ENCODE measurements at places on chromosomes 4 and X.
A peak's percentile ranks its signal among the peaks of the same experiment; 100 is the strongest.

- no peak for DNase-seq
Measured at GRCh38 chrX:115583496-115584004, 22.6 kb downstream of the PLS3 start.

GRCh38 chr4:131061734-131062133 is 1965.8 kb downstream of the C4orf33 start:
- no peak for DNase-seq

DNA sequence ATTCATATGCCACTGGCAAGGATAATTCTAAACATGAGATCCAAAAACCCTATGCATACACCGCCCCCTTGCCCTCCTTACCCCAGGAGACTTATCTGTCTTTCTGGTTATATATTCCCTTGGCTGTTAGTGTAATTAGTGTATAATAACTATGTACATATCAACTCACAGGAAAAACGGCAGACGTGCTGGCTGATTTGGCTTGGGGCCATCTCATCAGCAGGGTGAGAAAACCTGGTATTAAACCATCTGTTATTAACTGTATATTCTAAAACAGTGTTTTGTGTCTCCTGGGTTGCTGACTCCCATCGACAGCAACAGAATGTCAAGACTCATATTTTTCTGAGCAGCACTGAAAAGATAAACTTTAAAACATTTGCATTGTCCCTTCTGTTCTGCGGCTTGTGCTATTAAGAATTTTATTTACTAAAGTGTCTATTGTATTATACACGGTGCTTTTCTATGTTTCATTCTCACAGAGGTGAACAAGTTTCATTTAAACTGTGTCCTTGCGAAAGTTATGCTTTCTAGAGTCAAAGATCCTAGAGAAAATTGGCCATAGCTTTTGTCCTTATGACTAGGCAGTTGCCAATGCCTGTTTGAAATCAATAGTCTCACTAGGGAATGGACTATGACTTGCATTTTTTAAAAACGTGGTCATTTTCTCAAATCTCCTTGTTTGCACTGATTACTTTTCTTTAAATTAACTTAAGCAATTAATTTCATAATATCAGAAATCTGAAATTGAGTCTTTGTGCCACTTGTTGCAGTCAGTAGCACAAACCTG is 211.5 kb upstream of the MID1 start:
- no peak for DNase-seq

DNA sequence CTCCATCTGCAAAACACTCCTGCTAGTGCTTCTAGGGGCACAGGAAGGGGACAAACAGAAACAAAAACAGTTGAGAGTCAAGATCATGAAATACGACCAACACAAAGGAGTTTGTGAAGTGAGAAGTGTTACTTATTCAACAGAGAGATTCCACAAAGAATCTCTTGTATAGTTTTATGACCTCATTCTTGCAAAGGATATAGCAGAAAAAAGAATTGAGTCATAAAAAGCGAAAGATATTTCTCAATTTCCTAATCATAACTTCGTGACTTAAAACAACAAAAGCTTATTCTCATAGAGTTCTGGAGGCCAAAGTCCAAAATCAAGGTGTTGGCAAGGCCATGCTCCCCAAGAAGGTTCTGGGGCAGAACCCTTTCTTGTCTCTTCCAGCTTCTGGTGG is 40.7 kb downstream of the TIGD4 start:
- DNase-seq: no peak

- no peak for DNase-seq
Measured at GRCh38 chr4:19309378-19309777, 942.3 kb upstream of the SLIT2 start.

GRCh38 chr4:102319594-102319993 is 25.7 kb downstream of the SLC39A8 start:
- no peak for DNase-seq

- no peak for DNase-seq
Measured at GRCh38 chr4:3634281-3634857, 102.1 kb upstream of the LRPAP1 start.

GRCh38 chr4:3269991-3270611 is 21.1 kb downstream of the MSANTD1 start:
- DNase-seq: no peak

DNA sequence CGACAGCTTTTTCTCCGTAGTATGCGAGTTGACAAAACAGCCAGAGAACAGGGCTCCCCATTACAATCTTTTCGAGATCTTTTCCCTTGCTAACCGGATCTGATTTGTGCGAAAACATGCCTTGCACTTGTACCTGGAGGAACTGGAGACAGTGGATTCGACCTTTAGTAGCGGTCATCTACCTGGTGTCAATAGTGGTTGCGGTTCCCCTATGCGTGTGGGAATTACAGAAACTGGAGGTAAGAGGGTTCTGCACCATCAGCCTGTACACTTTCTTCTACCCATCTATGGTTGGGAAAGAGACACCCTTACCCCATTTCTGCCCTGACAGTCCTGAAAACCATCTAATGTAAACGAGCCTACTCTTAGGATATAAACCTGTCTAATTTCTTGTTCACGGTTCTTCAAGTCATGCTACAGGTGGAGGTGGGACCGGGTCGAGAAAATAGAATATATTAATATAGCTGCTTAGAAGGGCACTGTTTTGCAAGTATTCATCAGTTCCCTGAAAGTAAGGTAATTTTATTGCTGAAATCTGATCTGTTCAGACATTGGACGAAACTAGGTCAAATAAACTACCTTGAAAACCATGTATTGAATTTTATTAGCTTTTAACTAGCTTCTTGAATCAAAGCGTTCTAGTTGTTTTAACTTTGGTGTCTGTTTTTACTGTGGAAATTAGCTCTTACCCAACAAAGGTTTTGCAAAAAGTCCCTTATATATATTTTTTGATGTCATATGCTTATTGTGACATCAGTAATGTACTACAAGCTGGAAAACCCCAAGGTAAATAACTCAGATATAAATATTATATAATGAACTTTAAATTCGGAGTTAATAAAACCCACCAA is 869 bp downstream of the TMEM184C start:
- DNase-seq: no peak

GRCh38 chrX:109974906-109975655 is 27.8 kb upstream of the TMEM164 start:
- no peak for DNase-seq

- DNase-seq: no peak
Measured at GRCh38 chrX:21153503-21153902, 220.7 kb upstream of the CNKSR2 start.

DNA sequence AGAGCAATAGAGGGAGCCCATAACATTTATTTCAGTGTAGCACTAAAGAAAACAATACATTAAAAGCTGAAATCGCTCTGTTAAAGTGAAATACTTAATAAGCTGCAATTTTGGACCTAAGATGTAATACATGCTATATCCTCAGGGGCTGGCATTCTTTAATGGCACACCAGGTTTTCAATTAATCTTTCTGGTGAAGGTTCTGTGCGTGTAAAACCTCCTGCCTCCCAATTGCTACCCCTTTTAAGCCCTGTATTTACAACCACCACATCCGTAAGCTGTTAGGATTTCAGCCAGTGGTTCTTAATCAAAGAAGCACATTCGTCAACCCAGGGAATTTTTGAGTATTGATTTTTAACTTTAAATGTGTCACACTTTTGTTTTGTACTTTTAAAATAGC is 7.6 kb upstream of the COMMD8 start:
- DNase-seq: no peak

DNA sequence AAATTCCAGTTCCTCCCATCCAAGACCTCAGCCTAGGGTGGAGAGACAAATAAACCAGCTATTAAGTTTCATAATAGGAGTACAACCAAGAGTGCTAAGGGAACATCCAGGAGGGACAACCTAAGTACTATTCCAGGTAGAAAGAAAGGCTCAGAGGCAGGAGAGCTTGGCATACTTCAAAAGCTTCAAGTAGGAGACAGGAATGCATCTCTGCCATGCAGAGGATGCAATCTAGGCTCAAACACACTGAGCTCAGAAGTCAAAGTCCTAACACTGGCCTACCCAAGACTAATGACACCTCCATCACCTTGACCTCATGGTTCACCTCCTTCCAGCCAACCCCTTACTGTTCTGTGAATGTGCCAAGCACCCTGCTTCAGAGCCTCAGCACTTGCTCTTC is 8.1 kb downstream of the WDFY3 start:
- DNase-seq: no peak

- no peak for DNase-seq
Measured at GRCh38 chr4:108008721-108009120, 19.0 kb downstream of the HADH start.

- no peak for DNase-seq
Measured at GRCh38 chrX:39749728-39750127, 348.0 kb downstream of the BCOR start.

GRCh38 chr4:89619206-89619962 is 217.6 kb downstream of the SNCA start:
- DNase-seq: no peak

- peak; percentile 36 for DNase-seq
Measured at GRCh38 chrX:152632445-152633097, 5.1 kb upstream of the GABRQ start.

GRCh38 chrX:32847921-32848320 is 363.4 kb downstream of the DMD start:
- no peak for DNase-seq

- DNase-seq: no peak
Measured at GRCh38 chr4:72312032-72312650, 256.9 kb downstream of the ADAMTS3 start.

DNA sequence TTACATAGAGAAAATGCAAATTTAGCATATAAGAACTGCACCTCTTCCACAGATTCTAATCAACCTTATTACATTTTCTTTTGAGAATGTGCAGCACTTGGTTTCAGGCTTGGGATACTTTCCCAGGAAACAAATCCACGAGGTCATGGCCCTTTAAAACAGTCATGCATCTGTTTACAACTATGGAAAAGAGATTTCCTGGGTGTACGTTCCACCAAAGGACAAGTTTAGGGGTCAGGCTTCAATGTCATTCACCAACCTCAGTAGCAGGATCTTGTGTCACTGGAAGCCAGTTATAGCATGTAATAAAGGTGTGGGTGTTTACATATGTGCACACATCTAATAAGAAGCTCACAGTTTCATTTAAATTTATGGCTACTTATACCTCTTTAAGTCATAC is 30.7 kb downstream of the EREG start:
- no peak for DNase-seq

- DNase-seq: no peak
Measured at GRCh38 chrX:105695451-105695850, 126.9 kb upstream of the NRK start.

DNA sequence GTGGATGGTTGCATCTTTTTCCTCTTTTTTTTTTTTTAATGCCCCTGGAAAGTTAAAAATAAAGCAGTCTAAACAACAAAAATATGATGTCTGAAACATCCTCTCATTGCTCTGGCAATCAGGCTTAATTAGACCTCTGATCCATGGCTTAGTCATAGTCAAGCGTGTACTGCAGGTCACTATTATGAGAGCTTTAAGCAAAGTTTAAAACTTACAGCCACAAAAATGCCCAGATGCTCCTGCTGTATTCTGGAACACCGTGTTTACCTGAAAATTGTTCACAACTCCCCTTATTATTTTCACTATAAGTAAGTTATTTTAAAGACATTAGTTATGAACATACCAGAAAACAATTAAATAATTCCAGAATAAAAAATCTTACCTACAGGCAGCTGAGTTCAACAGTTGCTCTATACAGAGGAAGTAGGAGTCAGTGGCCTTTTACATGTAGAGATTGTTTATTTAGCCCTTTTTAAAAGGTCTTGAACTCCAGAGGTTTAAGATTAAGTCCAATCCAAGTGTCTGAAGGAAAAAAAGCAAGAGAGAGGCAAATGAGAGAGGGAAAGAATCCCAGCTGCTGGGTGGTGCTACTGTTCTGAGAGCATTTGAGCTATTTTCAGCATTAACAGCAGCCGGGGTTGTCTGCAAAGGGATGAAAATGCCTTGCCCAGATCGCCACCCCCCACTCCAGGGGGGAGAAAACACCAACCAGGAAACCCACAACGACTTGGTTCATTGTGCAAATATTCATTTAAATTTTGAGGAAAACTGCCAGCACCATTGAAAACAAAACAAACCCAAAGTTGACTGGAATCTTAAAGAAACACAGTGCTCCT is 36.9 kb downstream of the SORBS2 start:
- DNase-seq: no peak

DNA sequence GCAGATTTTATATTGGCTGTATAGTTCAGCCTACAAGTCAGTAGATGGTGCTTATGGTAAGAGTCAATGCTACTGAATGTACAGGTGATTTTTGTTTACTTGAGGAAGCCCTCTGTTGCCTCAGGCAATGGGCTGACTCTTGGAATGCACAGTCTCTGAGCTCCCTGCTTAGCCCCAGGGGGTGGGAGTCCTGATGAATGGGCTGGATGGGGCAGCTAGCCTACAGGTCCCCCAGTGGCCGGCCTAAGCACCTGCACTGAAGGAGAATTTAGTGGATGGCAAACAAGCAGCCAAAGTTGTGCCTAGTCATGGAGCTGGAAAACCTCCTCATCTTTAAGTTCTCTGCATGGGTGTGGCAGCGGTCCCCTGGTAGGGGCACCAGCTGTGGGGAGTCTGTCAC is 101.8 kb upstream of the CXorf51B start:
- DNase-seq: no peak

GRCh38 chr4:126954537-126955291 is 678.0 kb upstream of the INTU start:
- no peak for DNase-seq

DNA sequence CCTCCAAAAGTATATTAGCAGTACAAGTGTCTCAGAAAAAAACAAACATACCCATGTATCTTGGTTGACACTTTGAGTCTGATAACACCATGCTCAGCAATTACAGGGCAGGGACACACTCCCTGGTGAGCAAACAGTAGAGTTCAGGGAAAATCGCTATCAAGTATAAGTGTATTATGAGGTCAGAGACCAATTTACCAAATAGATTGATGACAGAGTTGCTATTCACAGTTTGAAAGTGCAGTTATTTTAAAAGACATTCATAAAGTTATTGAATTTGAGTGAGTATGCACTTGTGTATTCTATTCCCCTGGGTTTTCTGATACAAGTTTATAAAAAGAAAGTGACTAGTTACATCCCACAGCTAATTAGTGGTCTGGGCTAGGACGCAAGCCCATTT is 10.2 kb upstream of the LONRF3 start:
- DNase-seq: no peak

- DNase-seq: no peak
Measured at GRCh38 chrX:152202886-152203285, 64.5 kb upstream of the MAGEA10 start.

DNA sequence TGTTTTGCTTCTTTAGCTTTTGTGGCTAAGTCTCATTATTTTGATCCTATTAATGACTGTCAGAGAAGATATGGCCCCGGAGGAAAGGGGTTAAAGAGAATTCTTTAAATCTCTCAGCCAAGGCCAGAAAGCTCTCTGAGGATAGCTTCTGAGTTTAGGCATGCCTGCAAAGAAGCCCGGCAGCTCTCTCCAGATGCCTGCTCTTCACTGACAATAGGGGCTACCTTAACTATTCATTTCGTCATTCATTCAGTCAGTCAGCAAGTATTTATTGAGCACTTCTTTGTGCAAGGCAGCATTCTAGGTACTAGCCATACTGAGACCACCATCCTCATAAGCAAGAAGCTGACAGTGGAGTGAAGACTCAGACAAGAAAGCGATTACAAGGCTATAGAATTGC is 34.0 kb upstream of the BMP15 start:
- no peak for DNase-seq

GRCh38 chr4:109009909-109010308 is 247.1 kb upstream of the ETNPPL start:
- no peak for DNase-seq

- no peak for DNase-seq
Measured at GRCh38 chrX:14903891-14904290, 30.7 kb downstream of the MOSPD2 start.

GRCh38 chrX:148854306-148854705 is 353.9 kb downstream of the AFF2 start:
- no peak for DNase-seq

All from stimulated activated CD4-positive, alpha-beta T cell treated with anti-CD3 and anti-CD28 coated beads, Interleukin-4, amount 100 ng/mL, for 48 hours (primary cell).